ENCODE measurements at places on chromosomes 1 and 21. TPM values are rescaled to one million over a fixed set of nuclear protein-coding genes. Genes with fewer than 3 reads are reported as not detected.

DNA sequence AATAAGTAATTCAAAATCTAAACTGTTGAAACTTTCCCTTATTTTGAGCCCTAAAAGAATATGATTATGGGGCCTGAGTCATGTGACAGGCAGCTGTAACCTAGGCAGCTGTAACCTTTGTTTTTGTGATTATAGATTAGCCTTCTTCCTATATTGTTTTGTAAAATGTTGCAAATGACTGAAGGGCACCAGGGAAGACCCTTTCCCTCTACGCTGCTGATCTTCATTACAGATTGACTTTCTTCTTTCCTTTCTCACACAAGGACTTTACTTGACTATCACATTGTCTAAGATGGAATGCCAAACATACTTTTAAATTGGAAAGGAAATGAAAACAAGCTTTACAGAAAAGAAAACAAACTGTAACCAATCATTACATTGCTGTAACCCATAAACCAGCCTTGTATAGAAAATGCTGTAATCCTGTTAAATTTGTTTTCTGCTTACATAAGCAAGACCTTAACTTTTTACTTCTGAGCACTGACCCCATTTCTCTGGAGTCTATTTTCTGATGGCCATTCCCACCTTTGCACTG, 242.2 kb downstream of the RGS7 start:
- DNase-seq = no peak

DNA sequence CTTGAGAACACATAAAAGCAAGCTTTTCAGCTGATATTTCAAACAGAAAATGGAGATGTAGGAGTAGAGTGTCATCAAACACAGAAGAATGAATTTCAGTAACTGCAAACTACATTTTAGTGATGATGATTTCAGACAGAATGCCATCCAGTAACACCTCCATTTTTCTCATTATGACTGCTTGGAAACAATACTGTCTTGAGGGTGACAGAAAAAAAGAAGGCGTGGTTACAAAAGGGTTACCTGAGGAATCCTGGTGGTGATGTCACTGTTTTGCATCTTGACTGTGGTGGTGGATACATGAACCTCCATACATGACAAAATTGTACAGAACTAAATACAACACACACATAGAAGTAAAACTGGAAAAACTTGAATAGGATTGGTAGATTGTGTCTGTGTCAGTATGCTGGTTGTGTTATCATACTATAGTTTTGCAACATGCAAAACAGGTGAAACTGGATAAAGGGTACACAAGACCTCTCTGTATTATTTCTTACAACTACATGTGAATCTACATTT, 375.9 kb downstream of the PTBP2 start:
- no peak for DNase-seq

GRCh38 chr1:1357871-1358432, 403 bp downstream of the MXRA8 start:
- peak; percentile 20 for DNase-seq

DNA sequence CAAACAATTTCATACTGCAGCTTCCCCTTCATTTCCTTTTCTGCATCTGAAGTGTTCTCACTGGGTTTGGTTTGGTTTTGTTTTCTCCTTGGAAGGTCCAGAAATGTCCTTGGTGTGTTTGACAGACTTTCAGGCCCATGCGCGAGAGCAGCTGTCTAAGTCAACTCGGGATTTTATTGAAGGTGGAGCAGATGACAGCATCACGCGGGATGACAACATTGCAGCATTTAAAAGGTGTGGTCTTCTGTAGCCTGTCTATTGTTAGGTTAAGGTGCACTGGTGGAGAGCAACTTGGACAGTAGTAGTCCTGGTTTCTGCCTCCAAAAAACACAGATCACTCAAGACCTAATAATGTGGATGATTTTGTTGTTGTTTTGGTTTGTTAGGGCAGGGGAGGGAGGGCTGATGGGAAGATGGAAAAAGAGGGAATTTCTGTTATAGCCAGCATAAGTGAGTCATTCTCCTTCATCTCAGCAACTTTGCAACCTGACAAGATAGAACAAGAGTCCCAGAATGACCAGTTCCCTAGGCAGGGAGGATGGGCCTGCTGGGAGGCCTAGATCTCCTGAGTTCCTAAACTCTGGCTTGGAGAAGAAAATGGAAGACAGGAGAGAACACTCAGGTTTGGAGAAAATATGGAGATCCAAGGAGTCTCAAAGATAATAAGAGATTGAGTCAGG, 12.5 kb downstream of the HAO2 start:
- DNase-seq = no peak

DNA sequence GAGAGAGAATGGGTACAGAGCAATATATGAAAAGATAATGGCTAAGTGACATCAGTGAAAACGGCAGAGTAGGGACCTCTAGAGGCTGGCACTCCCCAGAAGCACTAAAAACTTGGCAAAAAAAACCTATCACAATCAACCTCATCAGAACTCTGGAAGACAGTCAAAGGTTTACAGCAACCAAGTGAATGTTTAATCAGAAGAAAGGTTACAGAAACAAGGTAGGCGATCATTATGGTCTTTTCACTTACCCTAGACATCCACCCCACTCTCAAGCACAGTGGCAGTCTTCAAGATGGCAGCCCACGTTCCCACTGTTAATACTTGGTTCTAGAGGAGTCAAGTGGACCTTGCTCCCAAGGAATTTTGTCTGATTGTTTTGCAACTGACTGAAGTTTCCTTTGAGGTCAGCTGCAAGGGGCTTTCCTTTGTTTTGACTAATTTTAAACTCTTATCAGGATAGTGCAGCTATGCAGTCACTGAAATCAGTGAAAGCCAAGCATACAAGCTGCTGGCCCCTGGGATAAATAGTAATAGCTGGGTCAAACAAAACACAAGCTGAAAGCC, 7.2 kb downstream of the KIFAP3 start:
- DNase-seq = peak; percentile 7

GRCh38 chr1:119209596-119210295, 69.3 kb upstream of the WARS2 start:
- no peak for DNase-seq

DNA sequence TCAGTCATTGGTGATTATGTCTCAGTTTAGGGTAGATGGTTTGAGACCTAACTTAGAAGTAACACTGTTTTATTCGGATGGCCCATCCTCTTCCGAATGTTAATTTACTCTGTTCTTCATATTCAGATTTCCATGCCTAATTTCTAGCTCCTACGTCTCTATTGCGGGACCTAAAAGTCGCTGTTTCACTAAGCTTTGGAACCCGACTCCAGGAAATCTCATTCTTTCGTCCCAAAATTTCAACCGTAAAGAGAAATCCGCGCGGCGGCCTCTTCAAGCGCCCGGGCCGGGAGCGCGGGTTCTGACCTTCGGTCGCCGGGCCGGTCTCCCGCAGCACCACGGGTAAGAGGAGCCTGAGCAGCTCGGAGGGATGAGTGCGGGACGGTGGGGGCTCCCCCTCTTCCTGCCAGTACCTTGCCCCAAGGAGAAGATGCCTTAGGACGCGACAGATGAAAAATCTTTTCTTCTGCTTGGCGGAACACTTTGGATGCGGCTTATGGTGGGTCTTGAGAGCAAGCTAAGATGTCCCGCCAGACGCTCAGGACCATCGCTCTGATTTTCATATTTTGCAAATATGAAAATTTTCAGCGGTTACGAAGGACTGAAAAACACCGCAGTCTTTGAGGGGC, 128.7 kb downstream of the PPIAL4G start:
- DNase-seq = no peak

DNA sequence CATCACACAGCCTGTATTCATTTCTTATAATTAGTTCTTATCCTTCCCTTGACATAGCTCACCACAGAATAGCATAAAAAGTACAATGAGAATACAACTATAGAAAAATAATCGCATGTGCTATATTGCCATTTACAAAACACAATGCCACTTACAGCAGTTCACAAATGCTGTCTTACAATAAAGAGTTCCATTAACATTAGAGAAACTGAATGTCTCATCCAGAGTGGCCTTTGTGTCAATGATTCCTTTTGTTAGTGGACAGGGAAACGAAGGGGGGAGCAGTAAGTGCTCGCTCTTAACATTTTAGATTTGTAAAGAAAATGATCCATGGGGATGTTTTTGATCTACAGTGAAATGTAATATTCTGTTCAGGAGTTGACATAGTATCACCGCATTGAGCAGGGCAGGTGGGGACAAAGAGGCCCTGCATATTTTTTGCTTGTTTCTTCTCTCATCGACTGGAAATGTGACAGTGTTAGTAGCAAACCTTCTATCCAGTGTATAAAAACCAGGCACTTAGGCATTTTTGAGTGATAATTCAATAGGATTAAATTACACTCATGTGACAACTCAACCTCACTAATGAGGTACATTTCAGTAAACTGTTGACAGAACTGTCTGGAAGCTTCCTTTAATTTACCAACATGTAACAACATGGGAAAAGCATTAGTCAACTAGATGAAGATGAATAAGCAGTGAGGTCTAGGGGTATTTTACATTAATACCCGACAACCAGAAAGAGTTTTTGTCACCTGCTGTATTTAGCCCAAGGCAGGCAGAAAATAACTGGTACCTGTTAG, 35.6 kb upstream of the RRP15 start:
- no peak for DNase-seq

DNA sequence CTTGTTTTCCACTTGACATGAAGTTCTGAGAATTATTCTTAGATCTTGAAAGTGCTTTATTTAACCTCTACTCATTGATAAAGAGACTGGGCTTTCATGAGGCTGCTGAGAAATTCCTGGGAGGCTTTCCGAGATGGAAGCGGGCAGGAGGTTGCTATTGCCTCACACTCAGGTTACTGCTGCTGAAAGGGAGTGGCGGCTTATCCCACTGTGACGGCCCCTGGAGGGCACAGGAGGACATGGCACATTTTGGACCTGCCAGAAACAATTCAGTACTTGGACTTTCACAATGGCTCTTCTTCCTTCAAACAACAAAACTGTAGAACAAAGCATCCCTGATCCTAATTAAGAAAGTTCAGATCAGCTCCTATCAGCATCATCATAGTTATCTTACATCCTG, 16.2 kb upstream of the MARK1 start:
- no peak for DNase-seq

DNA sequence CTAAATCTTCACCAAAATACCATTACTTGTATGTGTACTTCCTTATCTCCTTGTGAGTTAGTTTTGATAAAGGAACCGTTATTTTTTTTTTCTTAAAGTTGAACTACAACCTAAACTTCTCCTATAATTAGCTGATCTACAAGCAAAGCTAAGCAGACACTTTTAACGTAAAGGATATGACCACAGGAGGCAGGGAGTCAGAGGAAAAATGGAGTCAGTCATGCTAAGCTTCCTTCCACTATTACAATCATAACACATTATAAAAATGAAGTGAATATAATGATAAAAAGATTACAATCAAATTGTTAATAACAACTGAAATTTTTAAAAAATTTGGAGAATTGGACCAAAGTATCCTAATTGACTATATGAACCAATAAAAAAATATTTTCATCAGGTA, 892.6 kb downstream of the KCNT2 start:
- DNase-seq = no peak

GRCh38 chr1:31789259-31790065, 25.3 kb upstream of the ADGRB2 start:
- DNase-seq = peak; percentile 82

GRCh38 chr1:111468717-111469100, 5.1 kb upstream of the C1orf162 start:
- no peak for DNase-seq

- DNase-seq = no peak
These were observed 32.6 kb downstream of the NIBAN1 start for GRCh38 chr1:184941735-184942134.

GRCh38 chr1:119075614-119076013, 64.8 kb downstream of the WARS2 start:
- peak; percentile 75 for DNase-seq

DNA sequence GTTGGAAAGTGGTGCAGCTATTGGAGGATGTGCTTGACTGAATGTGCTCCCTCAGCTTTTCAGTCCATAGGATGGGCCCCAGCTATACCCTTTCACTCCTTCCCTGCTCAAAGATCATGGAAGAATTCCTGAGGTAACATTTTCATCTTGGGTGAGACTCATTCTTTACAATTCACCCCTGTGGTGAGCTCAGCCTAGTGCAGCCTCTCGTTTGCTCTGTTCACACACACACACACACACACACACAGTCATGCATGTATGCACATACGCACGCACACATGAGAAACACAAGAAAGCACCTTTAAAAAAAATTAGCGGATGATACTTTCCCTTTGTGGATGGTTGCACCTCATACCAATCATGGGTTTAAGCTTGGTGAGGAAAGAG, 25.8 kb downstream of the CCN1 start:
- peak; percentile 37 for DNase-seq

DNA sequence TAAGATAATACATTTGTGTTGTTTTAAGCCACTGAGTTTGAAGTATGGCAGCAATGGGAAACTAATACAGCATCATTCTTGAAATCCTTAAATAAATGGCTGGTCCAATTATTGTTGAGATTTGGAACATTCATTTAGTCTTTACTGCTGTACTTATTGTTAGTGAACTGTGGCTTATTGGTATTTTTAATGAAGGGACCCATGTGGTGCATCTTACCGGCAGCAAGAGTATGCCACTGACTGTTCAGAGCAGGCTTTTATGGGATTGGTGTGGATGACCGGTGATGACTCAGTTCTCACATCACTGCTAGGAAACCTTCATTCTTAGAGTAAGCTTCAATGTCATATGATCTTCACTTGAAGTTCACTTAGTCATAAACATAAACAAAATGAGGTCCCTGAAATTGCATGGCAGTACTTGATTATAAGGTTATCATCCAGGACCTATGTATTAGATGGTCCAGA, 31.5 kb downstream of the PRKAA2 start:
- peak; percentile 95 for DNase-seq

DNA sequence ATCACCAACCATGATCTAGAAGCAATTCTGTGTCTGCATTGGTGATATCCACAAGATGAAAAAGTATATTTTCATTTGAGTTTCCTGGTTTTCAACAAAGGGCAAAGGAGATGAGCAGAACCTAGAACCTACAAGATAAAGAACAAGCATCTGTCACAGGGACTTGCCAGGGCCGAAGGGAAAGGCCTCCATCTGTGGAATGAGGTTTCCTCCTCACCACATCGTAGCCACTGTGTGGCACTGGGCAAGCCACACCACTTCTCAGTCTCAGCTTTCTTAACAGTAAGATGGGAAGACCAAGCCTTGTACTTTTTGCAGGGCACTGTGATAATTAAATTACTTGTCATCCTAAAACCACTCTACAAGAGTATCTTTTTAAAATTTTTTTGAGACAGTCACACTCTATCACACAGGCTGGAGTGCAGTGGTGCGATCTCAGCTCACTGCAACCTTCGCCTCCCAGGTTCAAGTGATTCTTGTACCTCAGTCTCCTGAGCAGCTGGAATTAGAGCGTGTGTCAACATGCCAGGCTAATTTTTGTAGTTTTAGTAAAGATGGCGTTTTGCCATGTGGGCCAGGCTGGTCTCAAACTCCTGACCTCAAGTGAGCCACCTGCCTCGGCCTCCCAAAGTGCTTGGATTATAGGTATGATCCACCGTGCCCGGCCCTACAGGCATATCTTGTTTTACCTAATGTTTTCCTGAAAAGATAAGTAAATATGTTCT, 45.8 kb downstream of the ARHGEF11 start:
- no peak for DNase-seq

The CCDC17 gene
- 0.56 TPM for total RNA-seq

The CYP4X1 gene
- not detected for total RNA-seq

The NBPF1 gene
- 25.3 TPM for total RNA-seq

The MYOG gene
- total RNA-seq = not detected

The BGLAP gene
- total RNA-seq = not detected

The ACOT11 gene
- 2.5 TPM for total RNA-seq

The RYR2 gene
- not detected for total RNA-seq

The GLUL gene
- total RNA-seq = 385 TPM

The LCE1A gene
- not detected for total RNA-seq

All from IMR-90 (cell line).